Stimulated activated naive CD4-positive, alpha-beta T cell treated with Interleukin-2 at 50 U/mL for 16 hours (primary cell): ENCODE measurements at places on chromosomes 4 and X.

DNA sequence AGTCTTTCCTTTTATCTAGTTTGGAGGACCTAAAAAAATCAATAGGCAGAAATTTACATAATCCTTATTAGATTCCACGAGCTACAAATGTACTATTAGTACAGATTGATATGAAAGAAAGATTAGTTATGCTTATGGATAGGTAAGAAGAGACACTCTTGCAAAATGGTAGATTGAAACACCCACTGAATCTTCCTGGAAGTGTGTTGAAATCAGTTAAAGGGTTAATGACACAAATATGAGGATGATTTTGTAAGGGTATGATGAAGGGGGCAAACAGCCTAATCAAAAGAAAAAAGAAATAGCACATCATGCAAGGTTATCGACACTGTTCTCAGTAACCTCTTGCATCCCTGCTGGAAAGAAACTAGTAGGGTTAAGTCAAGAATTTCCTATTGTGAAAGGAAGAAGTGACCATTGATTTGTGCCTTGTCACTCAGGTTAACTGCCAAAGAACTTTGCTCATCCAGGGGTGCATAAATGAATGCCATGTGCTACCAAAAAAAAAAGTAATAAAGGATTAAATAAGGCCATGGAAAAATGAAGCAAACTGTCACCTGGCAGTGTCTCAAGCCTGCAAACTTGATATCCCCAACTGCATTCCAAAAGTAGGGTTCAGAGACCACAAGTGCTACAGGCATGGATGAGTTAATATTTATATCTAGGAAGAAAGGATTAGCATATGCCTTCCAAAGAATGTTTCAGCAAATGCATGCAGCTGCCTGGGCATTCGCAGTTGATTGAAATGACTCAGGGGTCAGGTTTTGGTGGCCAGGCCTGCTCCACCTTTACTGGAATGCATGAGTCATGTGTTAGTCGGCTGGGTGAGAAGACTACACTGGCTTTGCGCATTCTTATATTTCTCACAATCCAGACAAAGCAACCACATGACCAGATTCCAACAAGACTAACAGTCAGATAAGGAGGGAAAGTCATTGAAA lies 78.3 kb upstream of the ATXN3L start:
- DNase-seq = no peak

- no peak for DNase-seq
Observed at GRCh38 chr4:123077330-123077729, 154.9 kb upstream of the NUDT6 start.

GRCh38 chr4:96093563-96093962 lies 253.7 kb downstream of the PDHA2 start:
- DNase-seq = no peak

DNA sequence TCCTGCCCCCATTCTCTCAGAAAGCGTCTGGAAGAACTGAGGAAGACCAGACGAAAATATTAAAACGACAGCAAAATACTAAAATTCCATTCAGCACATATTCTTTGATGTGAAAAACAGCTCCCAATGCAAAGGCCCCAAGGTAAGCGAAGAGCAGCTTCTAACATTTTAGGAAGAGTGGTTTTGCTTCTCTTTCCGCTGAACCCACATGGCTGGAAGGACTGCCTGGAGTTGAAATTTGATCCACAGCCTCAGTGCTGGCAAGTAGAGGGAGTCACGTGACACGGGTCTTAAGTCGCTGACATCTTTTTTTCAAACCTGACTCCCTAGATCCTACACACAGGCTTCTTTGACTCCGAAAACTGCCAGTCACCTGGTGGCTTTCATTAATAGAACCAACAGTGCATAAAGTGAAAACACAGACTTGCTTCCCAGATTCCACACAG lies at the start of gene FAM13A:
Gene FAM13A (minus strand): TSS at position 233 of the 446 bp plus-strand sequence. CDS start 221 bp downstream, at position 12.
- DNase-seq = no peak

DNA sequence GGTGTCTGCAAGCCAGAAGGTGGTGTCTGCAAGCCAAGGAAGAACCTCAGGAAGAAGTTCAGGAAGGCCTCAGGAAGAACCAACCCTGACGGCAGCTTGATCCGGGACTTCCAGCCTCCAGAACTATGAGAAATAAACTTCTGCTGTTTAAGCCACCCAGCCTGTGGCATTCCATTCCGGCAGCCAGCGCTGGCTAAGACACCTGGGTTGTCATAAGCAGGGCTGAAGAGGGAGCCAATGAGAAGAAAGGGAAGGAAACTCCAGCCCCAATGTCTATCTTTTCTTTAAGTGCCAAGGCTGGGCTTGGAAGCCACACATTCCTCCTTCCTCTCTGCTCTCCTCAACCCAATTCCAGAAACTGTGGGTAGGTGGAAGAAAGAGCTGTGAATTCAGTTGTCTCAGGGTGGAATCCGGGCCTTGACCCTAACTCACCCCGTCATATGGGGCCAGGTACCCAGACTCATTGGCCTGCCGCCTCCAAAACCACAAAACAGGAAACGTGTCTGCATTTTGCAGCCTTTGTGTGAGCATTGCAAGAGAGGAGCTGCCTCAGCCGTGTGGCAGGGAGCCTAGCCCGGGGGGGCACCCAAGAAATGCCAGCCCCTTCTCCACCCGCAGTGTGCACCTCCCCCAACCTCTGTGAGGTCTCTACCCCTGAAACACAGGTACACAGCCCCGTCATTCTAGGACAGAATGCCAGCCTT lies 26.8 kb downstream of the CRMP1 start:
- DNase-seq = no peak

DNA sequence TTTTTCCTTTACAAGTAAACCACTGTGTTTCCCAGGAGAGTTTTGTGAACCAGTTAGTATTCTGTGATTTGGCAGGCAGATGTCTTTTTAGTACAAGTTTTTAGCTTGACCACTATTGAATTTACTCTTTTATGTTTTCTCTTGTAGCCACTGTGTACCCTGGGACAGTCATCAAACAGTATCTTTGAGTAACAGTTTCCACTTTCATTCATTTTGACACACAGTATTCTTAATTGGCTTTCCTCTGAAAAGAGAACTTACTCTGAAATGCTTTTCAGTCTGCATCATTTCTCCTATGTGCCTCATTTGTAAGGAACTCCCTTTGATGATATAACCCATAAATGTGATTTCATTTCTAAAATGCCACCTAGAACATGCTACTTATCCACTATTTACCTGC lies 476.5 kb downstream of the PDGFC start:
- no peak for DNase-seq

DNA sequence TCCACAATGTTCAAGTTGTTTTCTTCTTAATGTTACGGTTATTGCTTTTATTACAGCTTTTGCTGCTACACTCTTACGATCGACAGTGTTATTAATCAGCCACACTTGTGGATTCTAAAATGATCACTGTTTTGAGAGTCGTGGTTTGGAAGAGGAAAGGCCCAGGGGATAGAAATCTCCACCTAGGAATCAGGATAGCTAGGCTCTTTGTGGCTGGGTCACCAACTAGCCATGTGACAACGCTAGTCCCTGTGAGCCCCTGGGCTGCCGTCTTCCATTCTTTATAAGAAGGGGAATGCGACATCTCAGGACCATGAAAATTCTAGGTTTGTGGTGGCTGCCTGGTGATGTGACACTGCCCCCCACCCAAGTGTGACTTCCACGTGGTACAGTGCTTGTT lies 380 bp downstream of the SLC34A2 start:
- no peak for DNase-seq

DNA sequence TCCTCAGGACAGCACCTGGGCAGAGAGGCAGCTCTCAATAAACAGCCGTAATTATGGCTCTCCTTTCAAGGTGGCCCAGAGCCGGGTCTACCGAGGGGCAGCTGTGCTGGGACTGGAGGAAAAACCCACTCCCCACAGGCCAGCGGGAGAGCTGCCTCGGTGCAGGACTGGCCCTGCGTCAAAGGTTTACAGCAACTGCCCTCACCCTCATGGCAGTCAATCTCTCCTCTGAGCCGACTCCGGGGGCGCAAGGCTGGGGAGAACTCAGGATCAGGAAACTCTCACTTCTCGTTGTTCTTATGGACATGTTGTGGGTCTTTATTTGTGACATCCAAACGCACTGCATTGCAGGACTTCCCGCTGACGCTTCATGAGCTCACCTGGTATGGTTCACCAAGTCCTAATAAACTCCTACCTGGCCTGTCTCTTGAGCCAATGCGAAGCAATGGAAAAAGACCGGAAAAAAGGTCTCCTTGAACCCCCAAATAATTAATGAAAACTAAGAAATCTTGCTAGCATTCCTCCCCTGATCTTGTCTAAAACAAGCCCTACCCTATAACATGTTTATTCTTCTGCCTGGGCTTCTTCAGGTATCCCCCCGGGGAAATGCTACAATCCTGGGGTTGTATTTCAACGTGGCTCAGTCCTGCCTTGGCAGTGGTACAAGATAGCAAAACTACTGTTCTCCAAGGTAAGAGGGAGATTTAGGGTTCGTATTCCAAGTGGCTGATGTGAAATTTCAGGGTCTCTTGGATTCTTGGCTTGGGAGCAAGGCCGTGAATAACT lies 50.1 kb upstream of the CDKN2AIP start:
- no peak for DNase-seq

DNA sequence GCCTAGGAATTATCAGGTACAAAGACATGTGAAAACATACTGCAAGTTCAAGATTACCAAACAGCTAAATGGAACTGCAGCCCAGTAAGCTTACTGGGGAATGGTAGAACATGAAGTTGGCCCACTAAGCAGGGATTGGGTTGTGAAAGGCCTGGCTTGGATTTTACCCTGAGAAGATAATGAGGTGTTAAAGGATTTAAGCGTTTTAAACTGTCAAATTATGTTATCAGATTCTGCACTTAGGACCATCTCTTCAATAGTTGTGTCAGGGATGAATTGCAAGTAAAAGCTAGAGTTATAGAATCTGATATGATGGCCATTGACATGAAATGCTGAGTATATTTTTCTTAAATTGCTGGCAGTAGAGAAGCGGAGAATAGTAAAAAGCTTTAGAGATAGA lies 225.7 kb downstream of the GRID2 start:
- no peak for DNase-seq

GRCh38 chr4:152225680-152226079 lies 310.2 kb downstream of the FBXW7 start:
- no peak for DNase-seq

GRCh38 chrX:122422547-122422946 lies 761.5 kb upstream of the GRIA3 start:
- DNase-seq = no peak

DNA sequence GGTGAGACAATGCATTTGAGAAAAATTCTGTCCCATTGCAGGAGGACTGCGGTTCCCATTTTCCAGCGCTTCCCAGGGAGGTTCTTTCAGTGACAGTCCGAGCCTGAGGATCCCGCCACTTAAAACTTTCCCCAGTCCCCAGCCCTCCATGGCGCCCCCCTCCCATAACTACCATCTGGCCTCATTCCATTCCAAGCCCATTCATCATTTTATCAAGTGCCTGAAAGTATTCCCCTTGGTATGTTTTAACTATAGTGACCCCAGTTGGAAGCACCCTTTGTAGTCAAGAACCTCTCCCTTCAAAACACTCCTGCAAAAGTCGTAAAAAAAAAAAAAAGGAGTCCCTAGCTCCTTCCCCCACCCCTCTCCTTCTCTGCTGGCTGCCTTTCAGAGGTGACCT lies 1.2 kb downstream of the RASL11B start:
- DNase-seq = no peak

- no peak for DNase-seq
Observed at GRCh38 chr4:73945674-73946449, 36.0 kb downstream of the PF4 start.

DNA sequence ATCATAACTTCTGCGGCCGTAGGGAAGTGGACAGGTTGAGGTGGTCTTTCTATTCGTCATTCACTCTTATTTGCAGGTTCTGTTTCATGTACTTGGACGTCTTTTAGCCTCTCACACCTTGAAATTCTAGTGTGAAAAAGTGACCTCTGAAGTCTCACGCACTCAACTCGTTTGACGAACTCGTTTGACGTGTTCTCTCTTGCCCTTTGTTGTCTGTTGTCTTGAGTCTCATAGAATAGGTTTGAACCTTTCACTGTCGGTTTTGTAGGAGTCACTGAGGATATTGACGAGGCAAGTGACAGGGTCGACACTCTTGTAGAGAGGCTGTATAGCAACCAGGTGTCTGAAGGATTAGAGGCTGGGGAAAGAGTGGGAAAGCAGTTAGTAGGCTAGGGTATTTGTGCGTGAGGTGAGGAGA lies 1.1 kb upstream of the PGRMC2 start:
- DNase-seq = no peak

- DNase-seq = no peak
Observed at GRCh38 chr4:152663203-152664066, 16.4 kb downstream of the TMEM154 start.

DNA sequence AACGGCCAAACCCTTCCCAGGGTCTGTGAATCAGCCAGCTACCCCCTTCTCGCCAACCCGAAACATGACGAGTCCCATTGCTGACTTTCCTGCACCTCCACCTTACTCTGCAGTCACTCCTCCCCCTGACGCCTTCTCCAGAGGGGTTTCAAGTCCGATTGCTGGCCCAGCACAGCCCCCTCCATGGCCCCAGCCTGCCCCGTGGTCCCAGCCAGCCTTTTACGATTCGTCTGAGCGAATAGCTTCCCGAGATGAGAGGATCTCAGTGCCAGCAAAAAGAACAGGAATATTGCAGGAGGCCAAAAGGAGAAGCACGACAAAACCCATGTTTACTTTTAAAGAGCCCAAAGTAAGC lies 105.1 kb upstream of the MYOZ2 start:
- no peak for DNase-seq

- no peak for DNase-seq
Observed at GRCh38 chr4:111501946-111502345, 643.3 kb upstream of the FAM241A start.

DNA sequence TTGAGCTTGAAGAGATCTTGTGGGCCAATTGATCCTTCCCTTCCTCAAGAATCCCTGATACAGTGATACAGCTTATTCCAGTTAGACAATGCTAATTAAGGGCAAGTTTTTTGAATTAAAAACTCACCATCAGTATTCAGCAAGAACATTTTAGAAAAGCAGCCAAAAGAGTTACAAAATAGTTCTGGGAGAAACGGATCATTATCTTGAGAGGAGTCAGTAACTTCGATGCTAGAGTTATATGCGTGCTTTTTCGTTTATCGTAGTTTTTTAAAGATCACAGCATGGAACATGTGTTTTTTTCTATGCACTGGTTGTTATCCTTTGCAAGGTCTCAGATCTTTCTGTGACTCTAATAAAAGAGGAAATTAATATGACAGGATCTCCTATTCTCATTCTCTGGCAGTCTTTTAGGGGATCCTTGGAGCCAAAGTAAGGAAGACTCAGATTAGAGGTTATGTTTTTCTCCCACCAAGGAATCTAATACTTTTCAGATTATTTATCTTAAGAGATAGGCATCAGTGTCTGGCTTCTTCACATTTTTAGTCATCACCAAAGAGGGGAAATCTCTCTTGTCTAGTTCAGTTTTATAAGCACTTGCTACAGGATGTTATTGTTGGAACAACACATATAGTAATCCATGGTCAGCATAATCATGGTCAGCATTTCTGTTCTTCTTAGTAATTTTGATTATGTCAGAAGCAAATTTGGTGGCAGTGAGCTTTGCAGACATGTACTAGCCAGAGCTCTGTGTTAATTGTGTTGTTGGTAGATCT lies 109.7 kb downstream of the PDLIM5 start:
- DNase-seq = no peak
